ENCODE measurements at places on chromosomes 16 and 17.

GRCh38 chr17:65535777-65536572, 25.5 kb downstream of the AXIN2 start:
- DNase-seq: no peak

DNA sequence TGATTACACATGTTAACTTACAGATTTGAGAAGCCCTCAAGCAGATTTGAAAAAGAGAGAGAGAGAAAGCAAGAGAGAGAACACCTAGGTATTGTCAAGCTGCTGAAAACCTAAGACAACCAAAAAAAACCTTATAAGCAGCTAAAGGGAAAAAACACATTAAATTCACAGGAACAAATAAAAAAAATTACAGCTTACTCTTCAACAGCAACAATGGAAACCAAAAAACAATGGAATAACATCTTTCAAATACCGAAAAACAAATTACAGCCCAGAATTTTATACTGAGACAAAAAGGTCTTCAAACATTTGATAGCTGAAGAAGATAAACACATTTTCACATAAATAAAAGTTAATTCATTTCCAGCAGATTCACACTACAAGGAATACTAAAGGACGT, 8.4 kb upstream of the CFAP20 start:
- no peak for DNase-seq

- DNase-seq: no peak
Measured at GRCh38 chr17:74529243-74529642, 2.0 kb downstream of the CD300LB start.

DNA sequence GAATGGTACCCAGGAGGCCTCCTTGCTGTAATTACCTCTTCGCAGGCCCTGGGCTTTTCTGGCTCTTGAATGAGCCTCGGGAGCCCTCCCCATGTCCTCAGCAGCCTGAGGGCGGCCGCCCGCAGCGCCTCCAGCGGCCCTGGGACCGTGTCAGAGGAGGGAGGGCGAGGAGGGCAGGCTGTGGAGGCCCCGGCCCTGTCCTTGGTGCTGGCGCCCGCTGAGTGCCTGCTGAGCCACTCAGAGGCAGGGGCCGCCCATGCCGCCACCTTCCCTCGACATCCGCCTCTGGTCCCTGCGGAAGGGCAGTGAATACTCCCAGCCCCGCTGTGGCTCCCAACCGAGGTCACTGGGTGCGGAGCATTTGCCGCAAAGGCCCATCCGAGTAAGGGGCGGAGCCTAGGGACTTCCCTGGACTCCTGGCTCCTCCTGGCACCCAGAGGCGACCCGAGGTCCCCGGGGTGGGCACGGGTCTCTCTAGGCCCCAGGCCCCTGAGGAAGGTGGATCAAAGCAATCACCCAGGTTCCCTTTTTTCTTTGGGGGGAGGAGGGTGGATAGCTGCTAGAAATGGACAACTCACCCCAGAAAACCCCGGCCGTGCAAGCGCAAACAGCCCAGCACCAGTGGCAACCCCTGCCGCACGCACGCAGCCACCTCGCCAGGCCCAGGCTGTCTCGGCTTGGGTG, 2.8 kb downstream of the RBFOX3 start:
- DNase-seq: no peak

DNA sequence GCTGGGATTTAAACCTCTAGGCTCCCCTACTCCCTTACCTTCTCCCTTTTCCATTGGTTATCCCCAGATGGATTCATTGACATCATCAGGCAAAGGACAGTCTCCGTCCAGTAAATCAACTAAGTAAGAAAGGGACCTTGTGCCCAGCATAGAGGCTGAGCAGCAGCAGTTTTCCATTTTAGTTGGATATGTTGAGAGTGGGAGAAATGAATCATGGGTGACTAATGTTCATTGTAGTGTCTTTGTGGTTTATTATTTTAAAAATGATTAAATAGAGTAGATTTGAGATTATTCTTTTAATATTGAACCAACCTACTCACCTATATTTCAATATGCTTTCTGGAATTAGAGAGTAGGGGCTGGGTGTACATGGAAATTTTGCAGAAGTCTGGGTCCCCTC, 99.4 kb upstream of the CACNG3 start:
- DNase-seq: no peak
